Fibroblast of the aortic adventitia (primary cell): ENCODE measurements at places on chromosomes 2 and 18. TPM values are rescaled to one million over a fixed set of nuclear protein-coding genes. Genes with fewer than 3 reads are reported as not detected.

DNA sequence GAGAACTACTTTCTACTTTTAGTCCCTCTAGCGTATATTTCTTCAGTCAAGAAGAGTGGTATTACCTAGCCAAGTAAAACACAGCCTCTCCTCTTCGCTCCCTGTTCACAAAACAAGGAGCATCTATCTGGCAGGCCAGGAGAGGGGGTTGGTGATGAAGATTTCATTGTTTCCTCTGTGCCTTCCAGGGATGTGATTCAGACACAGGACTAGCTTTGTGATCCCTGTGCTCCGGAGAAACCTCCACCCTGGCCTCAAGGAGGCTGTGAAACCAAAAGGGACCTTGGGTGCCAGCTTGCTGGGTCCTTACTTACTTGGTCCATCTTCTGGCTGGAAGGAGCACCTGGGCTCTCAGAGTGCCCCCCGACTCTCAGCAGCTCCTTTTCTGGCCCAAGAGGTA lies 5.7 kb downstream of the RHOB start:
- DNase-seq: peak; percentile 59

DNA sequence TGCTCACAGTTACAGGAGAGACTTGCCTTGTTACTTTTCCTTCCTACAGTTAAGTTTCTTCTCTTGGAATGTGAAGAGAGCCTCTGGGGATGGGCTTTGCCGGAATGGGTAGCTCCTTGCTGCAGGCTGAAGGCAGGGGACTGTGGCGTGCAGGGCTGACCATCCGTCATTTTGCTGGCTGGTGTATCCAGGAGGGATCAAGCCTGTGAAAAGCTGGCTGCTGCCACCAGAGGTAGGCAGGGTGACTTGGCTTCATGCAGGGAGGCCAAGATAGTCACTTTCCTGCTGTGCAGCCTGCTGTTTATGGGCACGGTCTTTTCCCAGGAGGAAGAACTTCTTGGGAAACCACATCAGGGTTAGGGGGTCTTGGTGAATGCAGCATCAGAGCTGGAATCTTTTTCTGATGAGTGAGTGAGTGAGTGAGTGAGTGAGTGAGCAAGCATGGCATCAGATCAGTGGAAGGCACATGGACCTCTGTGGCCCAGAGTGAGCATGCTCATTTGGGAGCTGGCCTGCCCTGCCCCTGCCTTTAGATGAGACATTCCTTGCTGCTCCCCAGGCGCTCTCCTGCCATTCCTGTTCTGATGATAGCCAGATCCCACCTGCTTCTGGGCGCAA lies 33.0 kb downstream of the FHOD3 start:
- DNase-seq: no peak

DNA sequence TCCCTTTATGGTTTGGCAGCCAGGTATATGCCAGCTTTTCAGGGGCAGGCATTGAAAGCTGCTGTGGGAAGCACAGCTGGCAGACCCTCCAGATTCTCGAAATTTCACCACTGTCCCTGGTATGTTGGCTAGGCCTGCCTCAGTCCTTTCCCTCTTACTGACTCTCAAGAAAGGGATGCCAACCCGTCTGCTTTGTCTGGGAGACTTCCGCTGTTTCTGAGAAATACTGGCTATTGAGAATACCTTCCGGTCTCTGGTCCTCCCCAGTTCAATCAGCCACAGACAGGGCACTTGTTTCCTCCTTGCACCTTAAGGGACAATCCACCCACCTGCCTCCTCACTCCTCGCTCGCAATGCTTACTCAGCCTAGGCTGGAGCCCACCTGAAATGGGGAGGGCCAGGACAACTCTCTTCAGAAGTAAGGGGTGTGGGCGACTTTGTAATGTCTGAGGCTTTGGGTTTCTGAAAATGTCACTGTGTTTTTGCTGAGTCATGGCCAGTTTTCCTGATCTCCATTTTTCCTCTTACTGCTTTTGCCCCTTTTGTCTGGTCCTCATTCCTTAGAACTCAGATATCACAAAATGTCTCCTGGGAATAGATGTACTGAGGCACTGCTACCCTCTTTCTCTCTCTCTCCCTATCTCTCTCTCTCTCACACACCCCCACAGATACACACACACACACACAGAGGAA lies 571.1 kb downstream of the TNS1 start:
- peak; percentile 35 for DNase-seq

- DNase-seq: no peak
Observed at GRCh38 chr2:210859314-210859713, 302.9 kb downstream of the CPS1 start.

- no peak for DNase-seq
Observed at GRCh38 chr2:26074676-26075075, 40.8 kb downstream of the RAB10 start.

DNA sequence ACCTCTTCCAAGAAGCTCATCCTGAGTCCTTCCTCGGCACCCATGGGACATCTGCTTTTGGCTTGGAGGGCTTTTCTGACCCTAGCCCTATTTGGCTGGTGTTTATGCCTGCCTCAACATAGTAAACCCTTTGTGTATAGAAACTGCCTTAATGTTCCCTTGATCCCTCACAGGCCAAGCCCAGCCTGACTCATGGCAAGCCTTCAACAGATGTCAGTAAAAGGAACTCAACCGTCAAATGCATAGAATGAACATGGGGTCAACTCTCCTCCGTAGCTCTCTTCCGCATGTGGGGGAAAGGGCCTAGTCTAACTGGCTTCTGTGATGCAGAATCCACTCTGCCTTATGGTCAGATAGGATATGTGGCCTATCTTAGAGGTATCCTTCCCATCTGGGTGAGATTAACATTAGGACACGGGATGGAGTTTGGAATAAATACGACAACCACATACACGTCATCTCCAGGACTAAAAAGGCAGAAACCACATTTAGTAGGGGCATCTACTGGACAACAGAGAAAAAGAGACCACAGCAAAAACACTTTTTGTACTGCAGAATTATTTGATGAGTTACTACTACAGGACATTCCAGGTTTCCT lies 2.5 kb upstream of the NPAS2 start:
- DNase-seq: no peak

- peak; percentile 52 for DNase-seq
Observed at GRCh38 chr2:159201360-159202063, 85.0 kb downstream of the WDSUB1 start.

- DNase-seq: no peak
Observed at GRCh38 chr2:242017086-242017485, 147.6 kb downstream of the RTP5 start.

DNA sequence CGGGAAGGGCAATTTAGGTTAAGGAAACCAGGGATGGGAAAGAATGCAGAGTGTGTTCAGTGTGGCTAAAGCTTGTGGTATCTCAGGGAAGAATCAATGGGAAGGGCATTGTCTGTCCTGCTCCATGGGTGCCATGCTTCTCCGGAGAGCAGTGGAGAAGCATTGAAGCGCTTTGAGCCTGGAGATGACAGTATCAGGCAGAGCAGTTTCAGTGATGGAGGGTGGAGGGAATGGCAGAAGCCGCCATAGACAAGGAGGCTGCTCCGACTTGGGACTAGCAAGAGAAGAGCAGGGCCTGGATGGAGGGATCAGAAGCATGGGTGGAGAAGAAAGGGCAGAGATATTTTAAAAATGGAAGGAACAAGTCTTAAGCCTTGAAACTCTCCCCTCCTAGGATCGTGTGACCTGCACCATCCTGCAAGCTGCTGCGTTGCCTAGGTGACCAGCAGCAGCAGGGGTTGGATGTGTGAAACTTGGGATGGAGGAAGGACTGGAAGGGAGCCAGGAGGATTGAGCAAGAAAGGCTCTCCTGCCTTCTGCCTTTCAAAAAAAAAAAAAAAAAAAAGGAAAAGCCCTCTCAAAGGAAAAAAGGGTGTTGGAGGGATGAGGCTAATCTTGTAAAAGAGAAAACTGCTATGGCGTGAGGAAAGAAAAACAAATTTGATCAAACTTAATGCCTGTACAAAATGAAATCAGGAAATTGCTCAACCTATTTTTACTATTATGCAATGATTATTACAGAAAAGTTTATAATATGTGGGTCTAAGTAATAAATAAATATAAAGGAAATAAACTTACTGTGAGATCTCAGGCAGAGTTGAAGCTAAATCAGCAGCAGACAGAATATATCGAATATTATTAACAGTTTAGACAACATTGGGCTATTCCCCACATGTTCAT lies 493.8 kb upstream of the NRP2 start:
- DNase-seq: peak; percentile 82

GRCh38 chr2:16682431-16683118 lies 16.9 kb upstream of the CYRIA start:
- DNase-seq: no peak

- no peak for DNase-seq
Observed at GRCh38 chr2:237438080-237438940, 24.3 kb upstream of the COL6A3 start.

DNA sequence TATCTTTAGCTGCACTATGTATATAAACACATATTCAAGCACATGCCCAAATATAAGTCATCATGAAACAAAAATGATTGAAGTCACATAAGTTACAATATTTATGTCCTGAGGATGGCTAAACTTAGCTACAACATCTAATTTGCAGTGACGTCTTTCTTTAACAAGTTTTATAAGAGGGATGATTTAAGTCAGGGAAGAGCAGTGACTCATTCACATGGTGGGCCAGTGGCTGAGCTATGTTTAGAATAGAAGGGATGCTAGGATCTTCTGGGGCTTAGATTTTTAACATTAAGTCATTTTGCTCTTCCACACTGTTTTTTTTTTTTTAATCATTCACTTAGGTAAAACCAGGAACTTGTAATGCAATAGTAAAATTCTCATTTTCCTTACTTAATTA lies 22.3 kb downstream of the ADCYAP1 start:
- DNase-seq: no peak

GRCh38 chr2:168848225-168848624 lies 42.0 kb downstream of the SPC25 start:
- no peak for DNase-seq

- DNase-seq: peak; percentile 100
Observed at GRCh38 chr2:207334624-207335371, 169.1 kb upstream of the KLF7 start.

DNA sequence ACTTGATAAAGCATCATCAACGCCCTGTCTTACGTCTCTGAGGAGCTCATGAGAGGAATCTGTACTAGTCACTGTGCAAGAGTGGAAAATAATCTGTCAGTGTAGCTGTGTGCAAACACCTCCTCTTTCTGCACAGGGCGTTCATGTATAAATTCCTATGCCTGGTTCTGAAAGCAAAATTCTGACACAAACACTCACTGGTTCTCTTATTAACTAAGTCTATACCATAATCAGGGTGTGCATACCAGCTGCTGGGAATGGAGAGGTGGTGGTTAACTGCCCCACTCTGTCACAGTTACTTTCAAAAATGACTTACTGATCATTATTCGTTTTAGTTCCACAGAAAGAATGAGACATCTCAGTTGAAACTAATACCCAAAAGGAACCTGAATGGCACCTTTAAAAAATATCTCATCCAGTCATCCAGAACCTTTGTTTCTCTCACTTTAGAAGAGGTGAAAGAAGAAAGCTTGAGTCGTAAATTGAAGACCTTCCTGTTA lies 35.7 kb downstream of the STK39 start:
- no peak for DNase-seq

GRCh38 chr2:239093542-239093941 lies 245.7 kb downstream of the TWIST2 start:
- DNase-seq: no peak

DNA sequence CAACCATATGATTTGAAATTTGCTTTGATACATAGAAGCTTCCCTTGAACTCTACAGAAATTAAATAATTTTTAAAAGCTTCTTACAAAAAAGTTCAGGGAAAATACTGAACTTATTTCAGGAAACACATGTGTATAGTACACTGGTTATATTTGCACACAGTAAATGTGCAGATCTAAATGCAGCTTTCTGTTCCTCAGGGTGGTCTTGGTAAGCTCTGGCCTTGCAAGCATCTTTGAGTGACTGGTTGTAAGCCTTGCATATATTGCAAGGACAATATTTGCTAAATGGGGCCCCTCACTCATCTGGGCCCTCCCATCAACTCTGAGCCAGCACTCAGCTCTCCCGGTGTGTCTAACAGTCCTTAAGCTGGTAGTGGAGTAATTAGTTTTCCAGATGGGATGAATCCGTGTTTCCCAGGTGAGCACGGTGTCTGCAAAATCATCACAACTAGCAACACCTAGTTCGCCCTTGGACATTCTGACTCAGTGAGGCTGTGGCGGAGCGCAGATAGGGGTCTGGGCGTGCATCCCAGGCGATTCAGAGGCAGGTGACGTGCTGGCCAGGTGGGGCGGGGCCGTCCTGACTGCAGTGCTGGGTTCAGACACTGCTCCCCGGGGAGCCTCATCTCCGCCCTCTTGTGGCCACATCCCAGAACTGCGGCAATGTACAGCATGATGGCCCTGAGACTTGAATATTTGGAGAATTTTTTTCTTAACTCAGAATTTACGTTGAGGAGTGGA lies 149.6 kb downstream of the MBP start:
- peak; percentile 70 for DNase-seq

DNA sequence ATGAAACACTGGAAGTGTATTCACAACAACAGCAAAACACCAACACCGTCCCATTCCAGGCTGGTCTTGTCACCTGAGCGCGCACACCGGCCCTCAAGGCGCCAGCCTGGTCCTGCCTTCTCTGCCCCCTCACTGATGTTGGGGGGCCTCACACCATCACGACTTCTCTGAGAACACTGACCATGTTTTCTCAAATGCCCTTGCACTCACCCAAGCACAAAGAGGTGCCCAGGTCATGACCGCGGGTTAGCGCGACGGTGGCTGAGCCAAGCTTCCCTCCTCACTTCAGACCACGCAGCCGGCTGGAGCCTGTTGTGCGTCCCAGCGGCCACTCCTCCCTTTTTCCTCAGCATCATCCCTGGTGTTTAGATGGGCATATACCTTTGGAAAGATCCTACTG lies 101.3 kb upstream of the SALL3 start:
- no peak for DNase-seq

DNA sequence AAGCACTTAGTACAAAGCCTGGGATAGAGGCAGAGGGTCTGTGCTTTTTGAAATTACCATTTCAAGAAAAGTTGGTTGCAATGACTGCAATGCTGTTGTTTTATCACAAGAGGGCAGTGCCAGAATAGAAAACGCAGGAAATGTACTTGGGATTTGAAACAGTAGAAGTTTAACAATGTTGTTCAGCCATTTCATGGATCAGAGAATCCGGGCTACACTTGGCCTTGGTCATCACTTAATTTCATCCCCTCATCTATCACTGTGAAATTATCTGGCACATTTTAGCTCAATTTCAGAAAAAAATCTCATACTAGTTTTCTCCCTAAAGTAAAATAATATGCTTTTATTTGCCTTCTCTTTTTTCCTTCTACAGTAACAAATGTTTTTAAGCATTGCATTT lies 70.8 kb downstream of the RAPGEF4 start:
- peak; percentile 75 for DNase-seq

Gene POLR1A
- total RNA-seq: 29.4 and 43.1 TPM in 2 replicates

Gene HOXD9
- total RNA-seq: not detected in 2 replicates

Gene HOXD3
- total RNA-seq: 0.09 TPM in 1 of 2 replicates, not detected in the other

Gene POTEJ
- total RNA-seq: not detected in 2 replicates

Gene OBSL1
- total RNA-seq: 39.2 and 90.4 TPM in 2 replicates

Gene PCARE
- total RNA-seq: under 0.01 and 0.08 TPM in 2 replicates

Gene CHRNG
- not detected in 2 replicates for total RNA-seq

Gene INHBB
- not detected in 2 replicates for total RNA-seq

Gene C1QL2
- not detected in 2 replicates for total RNA-seq
